Glomerular endothelial cell (primary cell): ENCODE measurements at places on chromosomes 12 and 14. TPM values are rescaled to one million over a fixed set of nuclear protein-coding genes. Genes with fewer than 3 reads are reported as not detected.

The GZMH gene
- not detected in 2 replicates for total RNA-seq

The SRRM4 gene
- not detected in 2 replicates for total RNA-seq

The MIP gene
- total RNA-seq = 0.15 TPM in 1 of 2 replicates, not detected in the other

The CCDC196 gene
- total RNA-seq = not detected in 2 replicates

The KRT78 gene
- not detected in 2 replicates for total RNA-seq

GRCh38 chr12:130658145-130658911, 57.8 kb downstream of the RIMBP2 start:
- DNase-seq = no peak

GRCh38 chr12:57989838-57990237, 48.5 kb downstream of the ATP23 start:
- no peak for DNase-seq

- DNase-seq = no peak
Observed at GRCh38 chr12:49339464-49339861, 2.5 kb upstream of the C1QL4 start.

DNA sequence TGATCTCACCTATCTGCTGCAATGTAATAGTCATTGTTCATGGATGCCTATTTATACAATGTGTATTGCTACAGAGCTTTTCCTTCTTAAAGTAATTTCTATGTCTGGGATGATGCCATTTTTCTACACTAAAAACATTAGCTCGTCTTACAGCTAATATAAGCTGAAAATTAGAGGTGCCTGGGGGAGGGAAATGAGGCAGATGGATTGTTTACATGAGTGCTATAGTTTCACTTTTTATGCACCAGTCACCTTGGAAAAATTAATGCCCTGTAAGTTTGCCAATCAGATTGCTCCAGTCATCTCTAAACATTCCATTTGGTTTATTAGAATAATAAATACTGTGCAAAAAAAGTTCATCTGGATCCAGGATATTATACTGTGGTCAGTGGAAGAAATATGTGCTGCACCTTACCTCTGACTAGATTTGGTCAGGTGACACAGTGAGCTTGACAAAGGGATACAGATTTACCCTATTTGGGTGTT, 436.2 kb downstream of the RAD51B start:
- no peak for DNase-seq

GRCh38 chr12:105013892-105014291, 27.8 kb downstream of the NOPCHAP1 start:
- no peak for DNase-seq

DNA sequence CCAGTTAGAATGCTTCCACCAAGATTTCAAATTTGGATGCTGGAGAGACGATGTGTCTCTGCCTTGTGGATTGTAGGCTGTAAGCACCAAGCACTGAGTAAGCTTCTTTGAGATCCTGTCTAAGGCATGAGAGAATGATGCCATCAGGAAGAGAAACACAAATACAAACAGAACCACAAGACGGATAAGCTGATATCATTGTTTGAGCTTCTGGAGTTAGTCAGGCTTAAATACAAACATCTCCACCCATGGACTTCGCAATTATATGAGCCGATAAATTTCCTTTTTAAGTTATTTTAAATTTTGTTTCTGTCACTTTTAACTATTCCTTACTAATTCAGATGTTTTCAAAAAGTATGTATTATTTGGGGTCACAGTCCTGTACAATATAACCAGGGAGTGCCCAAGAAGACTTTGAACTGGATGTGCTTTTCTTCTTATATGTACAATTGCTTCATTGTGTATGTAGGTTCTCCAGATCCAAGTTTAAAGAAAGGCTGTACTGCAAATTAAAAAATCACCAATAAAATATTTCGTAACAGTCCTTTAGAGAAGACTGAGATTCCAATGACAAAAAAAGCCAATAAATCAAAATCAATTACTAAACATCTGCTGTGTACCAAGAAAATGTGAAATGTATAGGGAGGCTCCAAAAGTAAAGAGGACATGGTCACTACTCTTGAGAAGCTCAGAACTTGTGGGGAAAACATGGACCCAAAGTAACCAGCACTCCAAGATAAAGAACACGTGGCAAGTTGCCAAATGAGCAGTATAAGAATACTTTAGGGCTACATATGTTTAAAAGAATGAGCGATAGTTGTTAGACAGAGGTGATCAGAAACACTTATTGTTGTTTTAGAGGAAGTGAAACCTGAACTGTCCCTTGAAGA, 274.1 kb downstream of the ADAMTS20 start:
- no peak for DNase-seq

- peak; percentile 47 for DNase-seq
Observed at GRCh38 chr14:95260537-95261361, 59.0 kb downstream of the CLMN start.

DNA sequence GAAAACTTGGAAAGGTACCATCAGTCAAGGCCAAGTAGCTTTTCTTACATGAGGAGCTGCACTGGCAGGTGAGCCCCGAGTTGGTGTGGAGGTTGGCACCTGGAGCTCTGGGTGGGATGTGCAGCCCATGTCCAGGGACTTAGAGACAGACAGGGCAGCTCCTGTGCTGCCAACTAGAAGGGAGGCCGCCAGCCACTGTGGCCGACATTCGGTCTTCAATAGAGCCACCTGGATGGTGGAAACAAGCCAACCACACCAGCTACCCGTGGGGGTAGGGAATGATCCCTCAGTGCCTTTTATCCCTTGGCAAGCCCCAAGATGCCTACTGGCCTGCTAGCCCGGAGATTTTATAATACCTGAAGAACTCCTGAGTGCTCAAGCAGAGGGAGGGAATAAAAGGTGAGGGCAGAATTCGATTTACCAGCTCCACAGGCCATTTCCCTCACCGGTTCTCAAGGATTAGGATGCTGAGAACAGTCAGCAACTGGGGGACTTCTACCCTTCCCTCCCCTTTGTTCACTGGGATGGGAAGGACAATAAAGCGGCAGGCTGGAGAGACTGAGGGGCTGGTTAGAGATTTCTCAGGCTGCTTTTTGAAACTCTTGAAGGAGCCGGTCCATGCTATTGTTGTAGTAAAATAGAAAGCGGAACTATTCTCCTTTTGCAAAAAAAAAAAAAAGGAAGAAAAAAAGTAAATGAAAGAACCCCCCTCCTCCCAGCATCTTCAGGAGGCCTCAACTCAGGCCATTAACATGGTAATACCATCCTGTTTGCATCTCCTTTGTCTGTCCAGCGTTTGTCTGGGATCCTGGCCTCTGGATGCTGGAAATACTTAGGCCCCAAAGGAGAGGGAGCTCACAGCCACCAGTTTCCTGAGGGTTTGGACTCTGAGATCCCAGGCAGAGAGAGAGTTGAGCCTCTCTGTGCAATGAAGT, 321.6 kb downstream of the ZFP36L1 start:
- no peak for DNase-seq

DNA sequence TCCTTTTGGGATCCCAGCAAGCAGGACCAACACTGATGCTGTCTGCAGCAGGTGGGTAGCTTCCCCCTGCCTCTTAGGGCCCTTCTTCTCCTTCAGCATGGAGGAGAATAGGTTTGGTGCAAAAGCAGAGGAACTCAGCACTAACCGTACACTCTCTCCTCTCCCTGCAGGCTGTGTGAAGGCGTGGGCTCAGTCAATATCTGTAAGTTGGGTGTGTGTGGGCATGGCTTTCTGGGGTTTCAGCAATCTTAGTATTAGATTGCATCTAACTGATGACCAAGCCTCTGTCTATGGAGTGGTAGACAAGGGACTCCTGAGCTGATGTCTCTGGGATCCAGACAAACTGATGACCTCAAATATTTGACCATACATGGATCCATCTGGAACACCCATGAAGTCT, 14.3 kb downstream of the KRT85 start:
- no peak for DNase-seq

DNA sequence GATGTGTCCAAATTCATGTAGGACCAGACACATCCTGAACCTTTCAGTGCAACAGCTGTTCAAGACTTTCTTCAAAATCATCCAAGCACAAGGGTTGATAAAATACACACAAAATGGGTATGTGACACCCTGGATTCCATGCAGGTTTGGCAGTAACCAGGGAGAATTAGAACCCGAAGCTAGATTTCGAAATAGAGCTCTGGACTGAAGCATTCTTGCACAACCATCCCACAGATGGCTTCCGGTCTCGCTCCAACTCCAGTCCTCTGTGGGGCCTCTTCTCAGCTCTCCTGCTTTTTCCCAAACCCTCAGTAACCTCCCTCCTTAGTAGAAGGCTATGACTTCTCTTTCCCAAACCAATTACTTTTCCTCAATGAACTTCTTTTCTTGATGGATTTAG, 171.3 kb downstream of the TTC7B start:
- no peak for DNase-seq

DNA sequence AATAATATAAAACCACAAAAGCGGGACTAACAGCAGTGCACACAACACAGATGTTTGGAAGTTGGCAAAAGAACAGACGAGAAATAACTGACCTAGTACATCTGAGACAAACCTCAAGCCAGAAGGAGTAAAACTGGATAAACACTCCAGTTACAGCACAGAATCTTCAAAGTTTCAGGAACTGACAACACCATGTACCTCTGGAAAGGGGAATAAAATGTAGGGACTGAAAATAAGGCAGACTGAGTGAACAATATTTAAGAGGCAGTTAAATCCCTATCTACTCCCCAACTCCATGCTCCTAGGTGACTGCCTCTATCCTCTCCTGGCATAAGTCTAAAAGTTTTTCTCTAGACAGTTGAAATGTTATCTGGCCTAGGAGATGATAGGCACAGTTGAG, 57.9 kb downstream of the ZFYVE21 start:
- no peak for DNase-seq

GRCh38 chr12:3761116-3761735, 8.3 kb upstream of the CRACR2A start:
- DNase-seq = no peak

DNA sequence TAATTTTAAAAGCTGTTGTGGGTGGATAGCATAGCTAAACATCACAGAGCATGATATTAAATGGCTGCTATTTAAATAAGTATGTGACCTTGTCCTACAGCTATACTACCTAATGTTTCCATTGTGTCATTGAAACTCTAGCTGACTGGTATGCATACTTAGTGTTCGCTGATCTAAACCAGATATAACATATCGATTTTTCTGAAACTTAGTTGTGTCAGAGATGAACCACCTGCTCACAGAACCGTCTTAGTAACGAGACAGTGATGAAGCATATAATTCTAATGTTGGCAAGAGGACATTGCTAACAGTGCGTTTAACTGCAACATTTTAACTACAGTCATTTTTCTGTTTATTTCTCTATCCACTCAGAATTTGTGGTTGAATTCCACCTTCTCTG, 36.1 kb upstream of the NUAK1 start:
- no peak for DNase-seq

DNA sequence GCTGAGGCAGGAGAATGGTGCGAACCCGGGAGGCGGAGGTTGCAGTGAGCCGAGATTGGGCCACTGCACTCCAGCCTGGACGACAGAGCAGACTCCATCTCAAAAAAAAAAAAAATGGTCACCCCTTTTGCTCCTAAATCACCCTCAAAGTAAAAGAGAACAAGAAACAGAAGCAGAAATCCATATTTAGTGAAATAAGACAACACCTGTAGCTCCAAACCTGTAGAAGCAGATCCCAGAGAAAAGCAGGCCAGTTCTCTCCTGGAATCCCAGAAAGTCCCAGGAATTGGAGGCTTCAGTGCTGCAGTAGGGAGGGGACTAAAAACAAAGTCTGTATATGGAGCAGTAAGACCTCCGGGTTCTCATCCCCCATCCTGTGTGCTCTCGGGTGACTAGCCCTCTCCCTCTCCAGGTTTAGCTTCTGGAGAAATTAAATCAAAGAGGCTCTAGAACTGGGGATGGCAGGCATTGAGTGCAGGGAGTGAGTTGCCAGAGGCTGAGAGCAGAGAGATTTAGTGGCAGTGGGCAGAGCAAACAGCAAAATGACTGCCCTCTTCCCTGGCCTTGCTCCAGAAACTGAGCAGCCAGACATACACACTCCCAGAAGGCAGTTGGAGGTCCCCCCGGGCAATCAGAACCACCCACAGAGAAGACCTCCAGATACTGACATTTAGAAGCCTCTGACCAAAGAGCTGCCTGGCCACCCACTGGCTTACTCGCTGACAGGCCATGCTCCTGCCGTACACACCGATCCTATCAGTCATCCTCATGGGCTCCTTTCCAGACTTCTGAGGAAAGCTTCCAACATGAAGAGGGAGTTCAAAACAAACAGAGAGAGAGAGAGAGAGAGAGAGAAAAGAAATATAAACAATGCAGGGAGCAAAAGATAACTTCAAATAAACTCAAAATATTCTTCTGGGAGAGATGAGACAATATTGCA, 6.3 kb upstream of the MLXIP start:
- DNase-seq = no peak

- no peak for DNase-seq
Observed at GRCh38 chr12:131608740-131609690, 101.9 kb upstream of the SFSWAP start.

DNA sequence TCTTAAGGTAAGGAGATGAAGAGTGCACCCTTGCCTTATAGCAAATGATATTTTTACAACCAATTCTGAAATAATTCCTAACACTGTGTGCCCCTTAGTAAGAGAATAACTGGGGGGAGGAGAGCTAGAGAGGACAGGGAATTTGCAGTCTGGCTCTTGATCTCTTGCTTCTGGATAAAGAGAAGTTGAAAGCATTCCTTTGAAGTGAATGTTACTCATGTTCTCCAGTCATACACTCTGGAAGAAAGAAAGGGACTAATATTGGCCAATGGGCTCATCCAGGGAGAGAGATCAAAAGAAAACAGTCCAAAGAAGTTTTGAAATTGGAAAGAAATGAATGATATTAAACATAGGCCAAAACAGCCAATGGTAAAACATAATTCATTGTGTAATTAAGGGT, 25.3 kb downstream of the C12orf75 start:
- DNase-seq = no peak

DNA sequence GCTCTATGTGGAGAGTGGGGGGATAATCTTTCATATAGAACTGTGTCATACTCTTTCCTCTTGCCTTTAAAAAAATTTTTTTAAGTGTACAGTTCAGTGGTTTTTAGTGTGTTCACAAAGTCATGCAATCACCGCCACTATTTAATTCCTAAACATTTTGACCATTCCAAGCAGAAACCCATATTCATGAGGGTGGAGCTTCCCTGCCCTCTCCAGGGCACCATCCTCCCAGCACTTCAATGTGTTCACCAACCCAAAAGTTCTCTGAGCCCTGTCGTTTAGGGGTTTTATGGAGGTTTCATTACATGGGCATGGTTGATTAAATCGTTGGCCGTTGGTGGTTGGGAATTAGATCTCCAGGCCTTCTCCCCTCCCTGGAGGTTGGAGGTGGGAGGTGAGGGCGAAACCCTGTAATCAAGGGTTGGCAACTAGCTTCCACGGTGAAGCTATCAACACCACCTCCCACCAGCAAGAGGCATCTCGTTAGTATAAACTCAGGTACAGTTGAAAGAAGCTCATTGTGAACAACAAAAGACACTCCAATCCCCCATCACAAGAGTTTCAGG, 42.8 kb upstream of the WNK1 start:
- no peak for DNase-seq

- no peak for DNase-seq
Observed at GRCh38 chr14:105531894-105532623, 5.7 kb downstream of the TMEM121 start.

- DNase-seq = no peak
Observed at GRCh38 chr12:18923721-18924120, 185.8 kb downstream of the CAPZA3 start.

GRCh38 chr12:58668871-58669270, 251.4 kb downstream of the LRIG3 start:
- no peak for DNase-seq
